Stimulated activated CD4-positive, alpha-beta T cell treated with anti-CD3 and anti-CD28 coated beads, Interleukin-4, amount 100 ng/mL, for 24 hours (primary cell): ENCODE measurements at places on chromosomes 5 and 9.
A peak's percentile ranks its signal among the peaks of the same experiment; 100 is the strongest.

DNA sequence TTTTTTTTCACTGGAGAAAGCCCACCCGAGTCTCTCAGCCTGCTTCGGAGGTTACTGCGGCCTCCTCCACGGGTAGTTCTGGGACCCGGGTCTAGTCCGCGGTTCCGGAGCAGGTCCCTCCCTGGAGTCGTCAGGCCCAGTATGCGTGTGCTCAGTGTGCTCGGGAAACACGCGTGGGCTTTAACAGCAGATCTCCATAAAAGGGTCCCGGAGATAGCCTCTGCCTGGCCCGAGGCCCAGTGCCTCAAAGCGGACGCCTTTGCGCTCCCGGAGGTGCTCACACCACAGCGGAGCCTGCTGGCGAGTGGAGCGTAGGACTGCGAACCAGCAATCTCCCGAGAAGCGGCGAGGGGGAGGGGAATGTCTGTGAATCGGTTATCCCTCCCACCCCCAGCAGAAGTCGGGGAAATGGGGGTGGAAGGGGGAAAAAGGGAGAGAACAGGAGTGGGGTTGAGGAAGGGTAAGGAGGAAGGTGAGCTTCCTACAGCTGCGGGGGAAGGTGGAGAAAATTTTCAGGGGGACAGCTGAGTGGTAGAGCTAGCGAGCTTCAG, 28.7 kb downstream of the CDKN2A start:
- DNase-seq = peak; percentile 40

DNA sequence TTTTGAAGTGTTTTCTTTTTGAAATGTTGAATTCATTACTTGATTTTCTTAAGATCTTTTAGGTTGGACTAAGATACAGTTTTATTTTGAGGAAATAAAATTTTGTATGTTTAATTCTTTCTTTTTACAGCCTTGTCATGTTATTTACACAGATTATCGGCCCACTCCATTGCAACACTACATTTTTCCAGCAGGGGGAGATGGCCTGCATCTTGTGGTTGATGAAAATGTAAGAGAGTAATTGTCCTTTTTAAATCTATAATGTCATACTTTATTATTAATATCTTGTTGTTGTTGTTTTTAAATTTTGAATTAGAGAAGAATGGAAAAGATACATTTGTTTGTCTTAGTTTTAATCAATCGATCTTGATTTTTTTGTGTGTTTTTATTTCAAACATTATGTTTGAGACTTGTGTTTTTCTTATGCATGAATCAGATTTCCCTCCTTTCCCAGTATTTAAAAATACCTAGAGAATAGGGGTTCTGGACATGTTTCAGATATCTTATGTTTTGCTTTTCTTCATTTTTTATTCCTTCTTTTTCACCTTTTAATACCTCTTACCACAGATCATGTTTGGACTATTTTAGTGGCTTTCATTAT, 36.7 kb downstream of the MTREX start:
- peak; percentile 74 for DNase-seq

DNA sequence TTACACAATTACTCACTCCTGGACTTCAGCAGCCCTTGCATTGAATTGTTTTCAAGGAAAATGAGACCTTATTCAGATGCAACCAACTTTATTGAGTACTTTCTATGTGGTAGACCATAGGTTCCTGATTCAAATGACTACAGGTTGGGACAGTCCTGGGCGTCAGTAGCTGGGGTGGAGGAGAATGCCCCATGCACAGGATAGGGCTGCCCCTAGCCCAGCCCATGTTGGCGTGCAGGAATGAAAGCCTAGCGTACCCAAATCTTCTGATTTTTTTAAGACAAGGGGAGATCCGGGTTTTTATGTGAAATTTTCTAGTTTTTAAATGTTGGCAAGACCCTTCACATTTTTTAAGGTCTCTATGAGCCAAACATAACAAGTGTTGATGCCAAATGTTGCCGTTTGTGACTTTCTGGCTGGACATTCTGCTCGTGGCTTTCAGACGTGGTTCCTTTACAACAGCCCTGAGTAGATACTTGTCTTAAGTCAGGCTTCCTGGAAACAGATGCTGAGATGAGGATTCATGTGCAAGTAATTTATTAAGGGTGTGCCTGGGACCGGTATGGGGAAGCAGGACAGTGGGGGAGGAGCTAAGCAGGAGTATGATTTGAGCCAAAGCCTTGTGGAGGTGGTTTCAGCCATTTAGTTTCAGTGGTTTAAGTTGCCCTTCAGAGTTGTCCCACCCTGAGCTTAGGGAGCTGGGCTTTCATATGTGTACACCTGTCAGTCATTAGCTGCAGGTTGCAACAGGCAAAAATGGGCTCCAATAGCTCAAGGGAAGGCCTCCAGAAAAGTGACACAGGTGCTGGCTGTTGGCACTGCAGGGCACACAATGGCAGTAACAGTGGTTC, 154.1 kb downstream of the NTRK2 start:
- DNase-seq = no peak

DNA sequence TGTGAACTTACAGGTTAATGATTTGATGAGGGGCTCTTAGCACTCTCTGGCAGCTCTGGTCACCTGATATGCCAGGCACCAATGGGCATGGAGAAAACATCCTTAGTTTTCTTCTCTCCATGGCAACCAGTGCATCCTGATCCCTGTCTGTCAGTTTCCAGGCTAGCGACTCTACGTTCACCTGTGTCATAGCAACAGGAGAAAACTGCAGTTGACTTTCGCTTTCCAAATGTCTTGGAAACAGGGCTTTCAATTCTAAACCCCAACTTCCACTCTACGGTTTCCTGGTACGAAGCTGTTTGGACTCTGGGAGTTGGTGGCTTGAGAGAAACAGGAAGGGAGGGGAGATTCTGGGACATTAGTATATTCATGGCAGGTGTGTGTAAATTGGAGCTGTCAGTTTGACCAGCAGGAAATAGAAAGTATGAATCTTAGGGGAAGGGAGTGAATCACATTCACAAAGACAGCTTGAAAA, 74.4 kb downstream of the SLC28A3 start:
- DNase-seq = no peak

DNA sequence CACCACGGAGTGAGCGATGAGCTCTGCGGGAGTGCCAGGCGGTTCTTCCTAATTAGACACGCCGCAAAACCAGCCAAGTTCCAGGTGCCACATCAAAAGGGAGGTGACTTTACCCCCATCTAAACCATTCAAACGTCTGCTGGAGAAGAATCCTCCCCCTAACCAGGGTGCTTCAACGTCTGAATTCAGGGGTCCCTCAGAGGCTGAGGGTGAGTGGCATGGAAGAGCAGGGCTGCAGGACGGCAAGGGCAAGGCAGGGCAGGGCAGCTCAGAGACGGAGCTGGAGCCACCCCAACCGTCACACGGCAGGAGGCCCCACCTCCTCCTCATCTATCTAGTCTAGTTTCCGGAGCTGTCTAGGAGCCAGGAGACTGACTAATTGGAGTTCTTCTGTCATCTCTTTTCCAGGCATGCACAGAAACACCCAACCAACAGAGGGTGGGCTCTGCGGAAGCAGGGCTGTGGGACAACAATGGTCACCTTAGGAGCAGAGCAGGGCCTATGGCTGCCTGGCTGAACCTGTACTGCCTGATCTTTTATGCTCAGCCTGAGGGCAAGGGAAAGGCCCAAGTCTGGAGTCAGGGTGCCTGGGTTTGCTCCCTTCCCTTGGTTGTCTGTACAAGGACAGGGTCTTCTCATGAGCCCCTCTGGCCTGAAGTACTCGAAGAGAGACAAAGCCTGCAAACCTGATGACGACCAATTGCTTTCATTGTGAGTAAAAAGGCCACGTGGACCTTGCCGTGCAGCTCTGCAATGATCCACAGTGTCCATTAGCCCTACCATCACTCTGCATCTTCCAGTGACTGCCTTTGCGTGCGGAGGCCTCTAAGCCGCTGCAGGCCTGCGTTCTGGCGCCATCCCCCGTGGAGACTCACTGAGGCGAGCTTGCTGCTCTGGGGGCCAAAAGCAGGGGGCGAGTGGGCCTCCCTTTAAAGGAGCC, 81.0 kb upstream of the SLC25A51 start:
- no peak for DNase-seq

DNA sequence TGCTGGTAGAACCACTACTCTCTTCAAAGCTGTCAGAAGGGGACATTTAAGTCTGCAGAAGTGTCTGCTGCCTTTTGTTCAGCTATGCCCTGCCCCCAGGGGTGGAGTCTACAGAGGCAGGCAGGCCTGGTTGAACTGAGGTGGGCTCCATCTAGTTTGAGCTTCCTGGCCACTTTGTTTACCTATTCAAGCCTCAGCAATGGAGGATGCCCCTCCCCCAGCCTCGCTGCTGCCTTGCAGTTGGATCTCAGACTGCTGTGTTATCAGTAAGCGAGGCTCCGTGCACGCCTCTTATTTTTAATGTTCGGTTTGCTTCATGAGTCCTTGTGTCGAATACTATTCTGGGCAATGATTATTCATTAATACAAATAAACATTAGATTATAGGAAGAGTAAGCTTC, 3.1 kb upstream of the SLC27A6 start:
- no peak for DNase-seq
